ENCODE measurements at places on chromosomes 4 and X.

DNA sequence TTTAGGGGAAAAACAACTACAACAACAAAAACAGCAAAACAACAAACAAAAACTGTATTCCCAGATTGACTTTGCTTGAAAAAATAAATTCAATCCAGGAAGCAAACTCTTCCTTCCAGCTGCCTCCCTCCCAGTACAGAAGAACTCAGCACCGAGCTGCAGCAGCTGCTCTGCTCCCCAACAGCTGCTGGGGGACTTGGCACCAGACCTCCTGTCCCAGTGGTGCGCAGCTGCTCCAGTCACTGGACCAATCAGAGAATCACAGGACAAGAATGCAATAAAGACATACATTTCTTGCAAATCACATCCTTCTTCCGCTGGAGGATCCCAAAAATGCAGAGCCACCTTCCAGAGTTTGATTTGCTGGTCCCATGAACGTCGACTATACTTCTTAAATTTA lies 11.8 kb upstream of the FAM53A start:
- peaks cover 68% of the 10 kb centered on the region for H3K36me3 ChIP-seq
- H3K4me1 ChIP-seq: no peaks in the 10 kb centered on the region
- H3K27me3 ChIP-seq: no peaks in the 10 kb centered on the region
- DNase-seq: no peak

DNA sequence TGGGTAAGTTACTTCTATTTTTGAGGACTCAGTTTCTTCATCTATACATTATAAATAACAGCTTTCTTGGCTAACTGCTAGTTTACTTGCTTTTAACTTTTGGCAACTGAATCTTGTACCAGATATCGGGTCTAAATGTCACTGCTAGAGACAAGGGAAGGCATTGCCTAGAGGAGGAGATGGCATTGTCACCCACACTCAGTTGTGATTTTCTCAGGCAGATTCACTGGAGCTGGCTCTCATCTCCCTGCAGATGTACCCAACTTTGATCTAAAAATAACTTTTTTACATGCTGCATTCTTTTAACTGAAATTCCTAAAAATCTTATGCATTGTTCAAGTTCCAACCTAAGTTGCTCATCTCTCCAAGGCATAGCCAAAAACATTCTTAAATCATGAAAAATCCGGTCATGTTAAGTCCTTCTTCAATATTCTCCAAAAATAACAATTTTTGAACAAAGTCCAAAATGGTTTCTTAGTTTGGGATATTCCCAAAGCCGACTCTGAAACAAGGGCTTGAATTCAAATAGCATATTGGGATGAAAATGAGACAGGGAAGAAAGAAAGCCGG lies 469.0 kb upstream of the BOD1L1 start:
- no peaks in the 10 kb centered on the region for H3K27me3 ChIP-seq
- no peak overlapping the region for H3K4me3 ChIP-seq
- no peak overlapping the region for H3K27ac ChIP-seq
- H3K36me3 ChIP-seq: no peaks in the 10 kb centered on the region
- no peaks in the 10 kb centered on the region for H3K4me1 ChIP-seq
- DNase-seq: no peak

GRCh38 chr4:33940281-33940680 lies 2304.0 kb downstream of the ARAP2 start:
- H3K27ac ChIP-seq: no peak overlapping the region
- no peak overlapping the region for H3K4me3 ChIP-seq
- H3K27me3 ChIP-seq: no peaks in the 10 kb centered on the region

DNA sequence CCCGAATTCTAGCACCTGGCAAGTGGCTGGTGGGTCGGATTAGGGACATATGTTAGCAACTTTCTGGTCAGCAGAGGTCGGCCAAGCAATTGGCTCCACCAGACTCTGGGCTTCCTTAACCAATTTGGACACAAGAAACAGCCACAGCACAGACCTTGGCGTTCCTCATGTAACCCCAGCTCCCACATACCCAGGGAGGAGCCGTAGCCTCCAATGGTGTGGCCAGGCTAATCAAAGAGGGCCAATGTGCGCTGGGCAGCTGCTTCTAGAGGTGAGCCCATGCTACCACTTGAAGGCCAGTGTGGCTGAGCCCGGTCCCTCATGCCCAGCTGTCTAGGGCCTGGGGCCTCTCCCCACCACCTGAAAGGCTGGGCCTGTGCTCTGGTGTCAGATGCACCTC lies 82.5 kb upstream of the MSX1 start:
- no peaks in the 10 kb centered on the region for H3K36me3 ChIP-seq
- H3K4me1 ChIP-seq: no peaks in the 10 kb centered on the region
- H3K27me3 ChIP-seq: no peaks in the 10 kb centered on the region
- no peak overlapping the region for H3K27ac ChIP-seq
- H3K4me3 ChIP-seq: no peak overlapping the region
- no peak for DNase-seq

GRCh38 chrX:8783097-8783713 lies 18.0 kb downstream of the FAM9A start:
- H3K4me3 ChIP-seq: no peak overlapping the region
- H3K4me1 ChIP-seq: no peaks in the 10 kb centered on the region
- no peak overlapping the region for H3K27ac ChIP-seq
- H3K36me3 ChIP-seq: no peaks in the 10 kb centered on the region
